ENCODE measurements at places on chromosomes 1 and 21.
A peak's percentile ranks its signal among the peaks of the same experiment; 100 is the strongest.

DNA sequence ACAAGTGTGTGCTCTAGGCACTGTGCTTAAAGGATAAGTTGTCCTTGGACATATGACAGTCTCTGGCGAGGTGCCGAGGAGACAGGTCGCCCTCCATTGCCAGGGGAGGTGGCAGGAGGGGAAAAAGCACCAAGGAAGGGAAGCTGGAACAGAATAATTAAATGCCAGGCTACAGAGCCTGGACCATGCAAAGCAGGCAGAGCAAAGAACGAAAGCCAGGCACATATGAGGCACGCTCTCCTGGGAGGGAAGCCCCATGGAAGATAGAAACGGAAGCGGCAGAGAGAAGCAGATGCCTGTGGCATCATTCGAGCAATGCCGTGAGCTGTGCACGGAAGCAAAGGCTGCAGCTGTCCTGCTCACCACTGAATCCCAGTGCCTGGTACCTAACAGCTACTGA is 91.2 kb downstream of the JAK1 start:
- no peak for DNase-seq

- DNase-seq, result peak; percentile 98
Measured at GRCh38 chr1:2189459-2190425, 4.8 kb downstream of the FAAP20 start.

DNA sequence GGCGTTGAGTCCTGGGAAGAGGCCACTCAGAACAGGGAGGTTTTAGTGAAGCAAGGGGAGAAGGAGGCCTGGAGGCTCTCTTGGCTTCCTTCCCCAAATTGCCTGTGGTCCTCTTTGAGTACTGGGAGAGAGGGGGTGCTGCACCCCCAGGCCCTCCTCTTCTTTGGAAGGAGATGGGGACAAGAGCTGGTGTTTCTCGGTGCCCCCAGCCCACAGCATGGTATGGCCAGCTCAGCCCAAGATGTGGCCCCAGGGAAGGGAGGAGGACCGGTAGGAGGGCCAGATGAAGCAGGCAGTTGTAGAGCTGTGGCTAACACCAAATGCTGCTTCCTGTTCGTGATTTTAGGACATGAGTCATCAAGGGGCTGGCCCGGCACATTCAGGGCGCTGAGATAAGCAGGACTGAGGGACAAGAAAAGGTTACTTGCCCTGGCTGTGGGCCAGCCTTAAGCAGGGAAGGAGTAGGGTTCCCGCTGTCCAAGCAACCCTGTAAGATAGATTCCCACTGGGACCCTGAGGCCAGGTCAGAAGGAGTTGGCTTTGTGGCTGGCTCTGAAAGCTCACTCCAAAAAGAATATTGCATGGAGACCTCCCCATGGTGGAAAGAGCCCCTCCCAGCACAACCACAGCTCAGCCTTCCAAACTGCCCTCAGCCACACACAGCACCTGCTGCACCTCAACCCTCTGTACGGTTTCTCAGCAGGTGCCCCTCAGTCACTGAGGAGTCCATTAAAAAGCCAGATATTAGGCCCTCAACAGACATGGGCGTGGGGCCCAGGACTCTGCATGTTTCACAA is 4.9 kb upstream of the TNFRSF1B start:
- peak; percentile 94 for DNase-seq

- peak; percentile 3 for DNase-seq
Measured at GRCh38 chr1:215489771-215490565, 77.1 kb upstream of the KCTD3 start.

- DNase-seq, result no peak
Measured at GRCh38 chr1:7457811-7458210, 313.3 kb upstream of the VAMP3 start.

GRCh38 chr1:9181990-9182783 is 52.4 kb upstream of the H6PD start:
- peak; percentile 60 for DNase-seq

- no peak for DNase-seq
Measured at GRCh38 chr1:2384130-2384860, 7.1 kb downstream of the MORN1 start.

GRCh38 chr21:37398697-37399096 is 32.1 kb downstream of the DYRK1A start:
- no peak for DNase-seq

DNA sequence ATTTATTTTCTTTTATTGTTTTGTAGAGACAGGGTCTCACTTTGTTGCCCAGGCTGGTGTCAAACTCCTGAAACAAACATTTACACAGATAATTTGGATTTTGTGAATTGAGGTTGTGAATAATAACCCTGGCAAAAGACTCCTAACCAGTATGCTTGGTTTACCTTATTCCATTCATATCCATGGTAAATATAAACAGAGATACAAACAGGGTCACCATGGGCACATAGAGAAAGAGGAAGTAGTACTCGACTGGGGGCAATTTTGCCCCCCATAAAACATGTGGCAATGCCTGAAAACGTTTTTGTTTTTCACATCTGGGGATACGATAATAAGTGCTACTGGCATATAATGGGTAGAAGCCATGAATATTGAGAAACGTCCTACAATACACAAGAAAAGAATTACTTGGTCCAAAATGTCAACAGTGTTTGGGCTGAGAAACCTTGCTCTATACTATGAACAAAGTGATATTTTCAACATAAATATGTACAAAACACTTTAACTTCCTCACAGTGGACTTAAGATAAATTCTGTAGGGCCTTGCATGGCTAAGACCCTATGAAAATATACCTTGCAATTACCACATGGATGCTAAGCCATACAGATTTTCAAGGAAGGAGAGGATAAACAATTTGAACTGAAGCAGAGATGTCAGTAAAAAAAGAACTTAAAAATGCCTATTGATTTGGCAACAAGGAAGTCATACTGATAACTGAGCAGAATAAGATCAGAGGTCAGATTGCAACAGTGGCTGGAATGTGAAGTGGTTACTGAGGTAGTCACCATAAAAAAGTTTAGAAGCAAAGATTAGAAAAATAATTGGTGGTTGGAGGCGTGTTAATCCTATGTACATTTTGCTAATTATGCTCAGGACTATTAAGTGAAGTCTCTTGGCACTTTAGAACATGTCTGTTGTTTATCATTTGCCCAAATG is 27.4 kb upstream of the ASPM start:
- DNase-seq, result peak; percentile 86

GRCh38 chr1:19199969-19200604 is 10.0 kb downstream of the UBR4 start:
- no peak for DNase-seq

GRCh38 chr1:213989002-213989855 is 1.5 kb downstream of the PROX1 start:
- no peak for DNase-seq

Measured in fibroblast of villous mesenchyme (primary cell).